Mesothelial cell of epicardium (in vitro differentiated cells): ENCODE measurements at places on chromosomes 1 and 21. TPM values are rescaled to one million over a fixed set of nuclear protein-coding genes. Genes with fewer than 3 reads are reported as not detected.
A peak's percentile ranks its signal among the peaks of the same experiment; 100 is the strongest.

- no peak for DNase-seq
- peaks cover 31% of the 10 kb centered on the region for H3K4me1 ChIP-seq
- peak overlapping the region; percentile 74 for H3K27ac ChIP-seq
- peaks cover 12% of the 10 kb centered on the region for H3K36me3 ChIP-seq
- no peaks in the 10 kb centered on the region for H3K27me3 ChIP-seq
Observed at GRCh38 chr1:64183395-64184002, 19.9 kb upstream of the UBE2U start.

- no peak overlapping the region for H3K4me3 ChIP-seq
- H3K27me3 ChIP-seq = peaks cover 6% of the 10 kb centered on the region
- H3K4me1 ChIP-seq = peaks cover 6% of the 10 kb centered on the region
Observed at GRCh38 chr1:215793180-215793579, 226.1 kb downstream of the KCTD3 start.

Gene TFF2
- not detected in 3 replicates for total RNA-seq

DNA sequence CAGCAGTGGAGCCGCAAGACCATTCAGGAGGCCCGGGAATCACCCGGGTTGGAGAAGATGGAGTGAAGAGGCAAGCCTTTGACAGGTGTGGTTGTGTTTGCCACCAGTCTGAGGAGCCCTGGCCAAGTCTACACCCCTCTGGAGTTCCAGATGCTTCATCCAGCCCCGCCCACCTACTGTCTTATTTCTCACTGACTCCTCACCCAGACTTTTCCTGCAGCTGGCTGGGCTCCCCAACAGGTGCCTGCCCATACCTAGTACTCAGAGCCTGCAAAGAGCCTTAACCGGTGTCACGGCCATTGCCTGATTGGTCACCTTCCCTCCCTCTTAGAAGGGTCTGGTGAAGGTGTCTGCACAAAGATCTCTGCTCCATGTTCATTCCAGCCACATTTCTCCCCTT lies 16.0 kb downstream of the SLC9A1 start:
- H3K27ac ChIP-seq = no peak overlapping the region
- H3K27me3 ChIP-seq = no peaks in the 10 kb centered on the region
- DNase-seq = no peak
- H3K36me3 ChIP-seq = no peaks in the 10 kb centered on the region
- H3K4me1 ChIP-seq = peaks cover 56% of the 10 kb centered on the region

- H3K36me3 ChIP-seq = no peaks in the 10 kb centered on the region
- peaks cover 11% of the 10 kb centered on the region for H3K27me3 ChIP-seq
- no peak overlapping the region for H3K27ac ChIP-seq
- no peak for DNase-seq
Observed at GRCh38 chr1:211089536-211089935, 44.4 kb downstream of the KCNH1 start.

- H3K36me3 ChIP-seq = no peaks in the 10 kb centered on the region
- DNase-seq = no peak
- no peaks in the 10 kb centered on the region for H3K4me1 ChIP-seq
- H3K27me3 ChIP-seq = no peaks in the 10 kb centered on the region
Observed at GRCh38 chr1:235567812-235568503, 63.7 kb upstream of the B3GALNT2 start.

Gene SMCP
- not detected in 3 replicates for total RNA-seq

Gene PTGS2
- total RNA-seq = 18.4 to 20.2 TPM (median 19.1 TPM) in 3 replicates
